ENCODE measurements at places on chromosomes 7 and 10.

DNA sequence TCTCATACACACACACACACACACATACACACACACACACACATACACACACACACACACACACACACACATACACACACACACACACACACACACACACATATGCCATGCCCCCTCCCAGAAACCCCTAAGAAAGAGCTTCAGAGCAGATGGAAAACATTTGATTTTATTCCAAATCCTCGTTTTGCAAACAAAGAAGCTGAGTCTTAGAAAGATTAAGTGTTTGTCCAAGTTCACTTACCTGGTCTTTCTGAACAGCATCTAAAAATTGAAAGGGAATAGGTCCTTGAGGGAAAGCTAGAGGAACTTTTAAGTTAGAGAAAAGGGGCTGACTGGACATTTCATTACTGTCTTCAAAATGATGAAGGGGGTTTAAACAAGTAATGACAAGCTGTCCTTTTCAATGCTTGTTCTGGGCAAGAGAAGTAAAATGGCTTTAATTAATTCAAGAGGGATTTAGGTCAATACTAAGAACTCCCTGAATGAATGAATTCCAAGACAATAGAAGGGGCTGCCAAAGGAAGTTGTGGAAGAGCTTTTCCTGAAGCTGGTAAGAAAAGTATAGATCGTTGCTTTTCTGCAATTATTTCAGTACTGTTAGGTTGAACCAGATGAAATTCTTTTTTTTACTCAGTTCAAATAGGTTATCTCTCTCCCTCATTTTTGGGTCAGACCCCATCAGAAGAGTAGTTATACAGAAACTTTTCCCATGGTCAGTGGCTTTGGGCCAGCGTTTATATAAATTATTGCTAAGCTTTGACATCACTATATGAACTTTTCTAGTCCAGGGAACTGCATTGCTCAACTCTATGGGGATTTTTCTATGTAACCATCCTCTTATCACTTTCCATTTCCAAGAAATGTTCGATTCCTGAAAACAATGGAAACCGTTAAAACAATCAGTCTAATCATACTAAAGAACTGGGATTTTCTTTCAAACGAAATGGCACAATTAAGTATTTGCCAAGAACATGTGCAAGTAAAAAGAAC, 261.4 kb downstream of the MTERF1 start:
- no peak for DNase-seq

- no peak for DNase-seq
These were observed 429.2 kb upstream of the ETV1 start for GRCh38 chr7:14418633-14419032.

- no peak for DNase-seq
These were observed 4.9 kb upstream of the IRF5 start for GRCh38 chr7:128932862-128933179.

DNA sequence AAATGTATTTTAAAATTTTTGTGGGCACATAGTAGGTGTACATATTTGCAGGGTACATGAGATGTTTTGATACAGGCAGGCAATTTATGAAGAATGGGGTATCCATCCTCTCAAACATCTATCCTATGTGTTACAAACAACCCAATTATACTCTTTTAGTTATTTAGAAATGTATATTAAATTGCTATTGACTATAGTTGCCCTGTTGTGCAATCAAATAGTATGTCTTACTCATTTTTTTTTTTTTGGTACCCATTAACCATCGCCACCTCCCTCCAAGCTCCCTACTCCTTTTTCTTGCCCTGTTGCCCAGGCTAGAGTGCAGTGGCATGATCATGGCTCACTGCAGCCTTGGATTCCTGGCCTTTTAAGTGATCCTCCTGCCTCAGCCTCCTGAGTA, 128.1 kb downstream of the BAMBI start:
- no peak for DNase-seq

GRCh38 chr7:106100863-106101629, 11.1 kb downstream of the SYPL1 start:
- DNase-seq = no peak

Measured in heart left ventricle (tissue), 16 donors.